CD4-positive, alpha-beta T cell treated with Interleukin-10 for 1 hour (primary cell): ENCODE measurements at places on chromosomes 4 and X.

DNA sequence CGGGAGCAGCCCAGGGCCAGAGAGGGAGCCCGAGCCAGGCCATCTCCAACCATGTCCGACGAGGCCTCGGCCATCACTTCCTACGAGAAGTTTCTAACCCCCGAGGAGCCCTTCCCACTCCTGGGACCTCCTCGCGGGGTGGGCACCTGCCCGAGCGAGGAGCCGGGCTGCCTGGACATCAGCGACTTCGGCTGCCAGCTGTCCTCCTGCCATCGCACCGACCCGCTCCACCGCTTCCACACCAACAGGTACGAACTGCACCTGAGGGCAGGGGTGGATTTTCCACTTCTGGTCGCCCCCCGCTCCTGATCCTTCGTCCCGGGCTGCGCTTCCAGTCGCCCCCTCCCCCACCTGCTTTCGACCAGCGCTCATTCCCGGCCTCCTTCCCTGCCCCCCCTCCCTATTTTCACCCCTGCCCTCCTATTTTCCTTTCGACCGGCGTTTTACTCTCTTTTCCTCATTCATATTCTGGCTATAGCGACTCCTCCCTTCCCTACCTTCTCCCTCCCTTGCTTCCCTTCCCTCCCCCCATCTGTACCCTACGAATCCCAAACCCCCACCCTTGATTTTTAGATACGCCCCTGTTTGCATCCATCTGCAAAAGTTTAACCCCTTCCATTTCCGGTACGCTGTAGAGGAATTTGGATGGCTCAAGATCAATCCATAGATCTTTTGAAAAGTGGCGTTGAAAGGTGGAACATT is 633 bp downstream of the FAM199X start:
- DNase-seq: no peak

GRCh38 chr4:153064571-153064970 is 128.4 kb downstream of the FHDC1 start:
- no peak for DNase-seq

DNA sequence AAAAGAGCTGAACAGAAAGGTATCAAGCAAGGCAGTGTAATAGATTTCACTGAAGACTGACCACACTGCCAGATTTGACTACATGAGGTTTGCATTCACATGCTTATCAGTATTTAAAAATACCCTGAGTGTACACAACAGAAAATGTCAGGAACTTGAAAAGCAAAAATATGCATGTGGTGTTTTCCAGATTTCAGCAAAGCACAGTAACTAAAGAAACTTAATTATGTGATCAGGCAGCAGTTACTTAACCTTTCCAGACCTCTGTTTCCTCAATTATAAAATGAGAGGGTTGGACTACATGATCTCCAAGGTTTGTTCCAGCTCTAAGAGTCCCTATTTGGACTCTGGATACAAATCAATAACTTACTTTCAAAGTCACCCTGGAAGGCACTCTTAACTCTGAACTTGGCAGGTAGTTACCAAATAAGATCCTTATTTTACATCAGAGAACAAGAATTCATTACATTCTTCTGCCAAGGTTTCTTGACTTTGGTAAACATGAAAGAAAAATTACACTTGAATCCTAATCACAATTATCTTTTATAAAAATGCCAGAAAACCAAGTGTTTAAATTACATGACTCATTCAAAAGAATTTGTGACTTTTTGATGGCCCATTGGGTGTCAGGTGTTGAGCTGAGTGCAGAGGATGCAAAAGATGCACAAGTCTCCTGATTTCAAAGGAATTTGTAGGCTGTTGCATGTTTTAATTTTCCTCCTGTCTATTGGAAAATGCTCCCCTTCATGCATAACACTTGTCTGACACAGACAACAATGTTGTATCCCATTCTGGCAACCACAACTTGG is 241.6 kb downstream of the MGST2 start:
- no peak for DNase-seq

DNA sequence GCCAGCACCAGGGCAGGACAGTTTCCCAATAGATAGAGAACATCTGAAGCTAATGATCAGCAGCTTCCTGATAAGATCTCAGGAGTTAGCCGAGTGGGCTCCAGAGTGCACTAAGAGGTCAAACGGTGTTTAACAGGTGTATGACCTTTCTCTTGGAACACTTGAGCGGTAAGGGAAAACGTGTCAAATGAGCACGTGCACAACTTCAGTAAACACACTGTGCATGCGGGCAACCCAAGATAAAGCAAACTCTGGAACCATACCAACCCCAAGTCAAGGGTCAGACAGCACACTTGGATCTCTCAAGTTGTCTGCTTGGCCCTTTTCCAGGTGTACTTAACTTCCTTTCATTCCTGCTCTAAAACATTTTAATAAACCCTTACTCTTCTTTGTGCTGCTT is 1941.5 kb upstream of the PCDH10 start:
- DNase-seq: no peak

DNA sequence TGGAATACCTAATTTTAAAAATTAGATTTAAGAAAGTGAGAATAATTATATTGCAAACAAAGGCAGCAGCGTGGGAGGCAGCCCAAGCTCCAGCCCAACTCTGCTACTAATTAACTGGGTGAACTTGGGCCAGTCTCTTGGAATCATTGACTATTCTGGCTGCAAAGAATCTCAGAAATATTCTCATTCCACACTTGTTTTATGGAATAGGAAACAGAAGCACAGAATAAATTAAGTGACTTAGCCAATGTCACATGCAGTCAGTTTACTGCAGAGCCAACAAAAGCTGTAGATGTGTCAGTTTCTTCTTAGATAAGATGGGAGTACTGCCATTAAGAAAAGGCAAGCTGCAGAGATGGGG is 132.6 kb upstream of the FAM9B start:
- no peak for DNase-seq

GRCh38 chrX:56793521-56794320 is 64.7 kb downstream of the NBDY start:
- no peak for DNase-seq
